ENCODE measurements at places on chromosomes 5 and 9. TPM values are rescaled to one million over a fixed set of nuclear protein-coding genes. Genes with fewer than 3 reads are reported as not detected.

- DNase-seq: no peak
- H3K27me3 ChIP-seq: peaks cover 12% of the 10 kb centered on the region
- H3K4me3 ChIP-seq: no peak overlapping the region
- H3K36me3 ChIP-seq: no peaks in the 10 kb centered on the region
These were observed 79.5 kb upstream of the FAM169A start for GRCh38 chr5:74945561-74946165.

DNA sequence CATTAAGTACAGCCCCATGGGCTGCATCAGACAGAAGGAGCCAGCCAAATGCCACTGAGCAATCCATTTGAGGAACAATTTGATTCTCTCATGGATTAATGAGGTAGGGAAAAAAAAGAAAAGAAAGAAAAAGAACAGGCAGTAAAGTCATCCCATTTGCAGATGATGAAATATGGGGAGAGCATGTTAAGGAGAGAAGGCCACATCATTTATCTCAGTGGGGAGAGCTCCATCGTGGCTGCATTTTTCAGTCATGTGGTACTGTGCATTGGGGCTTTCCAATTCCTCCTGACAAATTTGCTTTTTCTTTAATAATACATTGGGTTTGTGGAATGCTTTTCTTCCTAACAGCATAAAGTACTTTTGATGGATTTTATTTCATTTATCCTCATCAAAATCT is 375.2 kb upstream of the TLE4 start:
- peaks cover 57% of the 10 kb centered on the region for H3K27me3 ChIP-seq
- H3K27ac ChIP-seq: no peak overlapping the region
- no peaks in the 10 kb centered on the region for H3K4me1 ChIP-seq
- H3K36me3 ChIP-seq: no peaks in the 10 kb centered on the region

DNA sequence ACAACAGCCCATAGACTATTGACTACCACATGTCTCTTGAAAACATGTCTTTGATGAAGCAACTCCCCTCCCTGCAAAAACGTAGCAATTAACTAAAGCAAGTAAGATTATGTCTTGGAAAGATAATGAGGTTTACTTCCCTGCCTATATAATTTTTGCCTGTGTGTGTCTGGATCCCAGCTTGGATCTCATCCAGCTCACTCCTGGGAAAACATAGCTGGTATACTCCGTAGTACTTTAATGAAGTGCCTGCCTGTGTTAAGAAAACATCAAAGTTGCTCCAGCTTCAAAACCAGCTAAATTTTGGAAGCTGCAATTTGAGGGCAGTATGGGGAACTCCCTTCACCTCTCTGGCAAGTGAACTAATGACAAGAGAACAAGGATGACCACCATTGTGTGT is 182.6 kb upstream of the C9orf72 start:
- no peaks in the 10 kb centered on the region for H3K4me1 ChIP-seq
- no peak overlapping the region for H3K27ac ChIP-seq
- DNase-seq: no peak

DNA sequence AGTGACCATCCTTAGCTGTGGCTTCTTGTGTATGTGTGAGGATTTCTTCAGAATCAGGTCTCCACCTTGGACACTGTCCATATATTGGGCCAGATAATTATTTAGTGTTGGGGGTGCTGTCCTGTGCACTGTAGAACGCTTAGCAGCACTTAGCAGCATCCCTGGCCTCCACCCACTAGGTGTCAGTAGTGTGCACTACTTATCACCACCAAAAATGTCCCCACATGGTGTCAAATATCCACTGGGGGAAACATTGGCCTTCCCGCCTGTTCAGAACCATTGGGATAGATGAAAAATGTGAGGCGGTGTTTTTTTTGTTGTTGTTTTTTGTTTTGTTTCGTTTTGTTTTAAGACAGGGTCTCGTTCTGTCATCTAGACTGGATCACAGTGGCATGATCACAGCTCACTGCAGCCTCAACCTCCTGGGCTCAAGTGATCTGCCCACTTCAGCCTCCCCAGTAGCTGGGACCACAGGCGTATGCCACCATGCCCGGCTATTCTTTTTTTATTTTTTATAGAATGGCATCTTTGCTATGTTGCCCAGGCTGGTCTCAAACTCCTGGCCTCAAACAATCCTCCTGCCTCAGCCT is 67.7 kb downstream of the TENT4A start:
- no peaks in the 10 kb centered on the region for H3K27me3 ChIP-seq
- no peak overlapping the region for H3K27ac ChIP-seq
- no peaks in the 10 kb centered on the region for H3K36me3 ChIP-seq
- peak; percentile 54 for DNase-seq
- H3K4me1 ChIP-seq: no peaks in the 10 kb centered on the region
- no peak overlapping the region for H3K4me3 ChIP-seq

DNA sequence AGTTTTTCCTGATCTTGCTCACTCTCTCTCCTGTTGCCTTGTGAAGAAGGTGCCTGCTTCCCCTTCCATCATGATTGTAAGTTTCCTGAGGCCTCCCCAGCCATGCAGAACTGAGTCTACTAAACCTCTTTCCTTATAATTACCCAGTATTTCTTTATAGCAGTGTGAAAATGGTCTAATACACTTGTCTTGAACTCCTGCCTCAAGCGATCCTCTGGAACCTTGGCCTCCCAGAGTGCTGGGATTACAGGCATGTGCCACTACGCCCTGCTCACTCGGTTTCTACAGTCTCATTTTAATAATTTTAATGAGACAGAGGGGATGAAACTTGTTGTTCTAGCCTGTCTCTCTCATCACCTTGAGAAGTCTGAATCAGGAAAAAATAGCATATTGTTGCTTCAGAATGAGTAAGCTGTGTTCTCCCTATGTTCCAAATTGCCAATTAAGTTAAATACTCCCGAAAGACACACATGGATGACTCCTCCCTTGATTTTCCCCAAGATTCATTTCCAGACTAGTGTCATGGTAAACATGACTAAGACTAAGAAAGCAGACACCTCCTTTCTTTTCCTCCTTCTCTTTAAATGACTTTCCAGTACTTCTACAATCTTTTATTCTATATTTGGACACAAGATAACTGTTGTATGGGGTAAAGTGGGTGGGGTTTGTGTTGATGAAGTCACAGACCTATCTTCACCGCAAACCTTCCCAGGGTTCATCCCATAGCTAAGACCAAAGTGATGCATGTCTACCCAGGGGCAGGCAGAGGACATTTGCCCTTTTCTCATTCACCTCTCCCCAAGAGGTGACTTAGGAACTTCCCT is 7.8 kb upstream of the DNAJC18 start:
- H3K4me3 ChIP-seq: no peak overlapping the region
- H3K27me3 ChIP-seq: no peaks in the 10 kb centered on the region
- no peaks in the 10 kb centered on the region for H3K36me3 ChIP-seq
- peaks cover 5% of the 10 kb centered on the region for H3K4me1 ChIP-seq
- no peak overlapping the region for H3K27ac ChIP-seq
- DNase-seq: no peak

DNA sequence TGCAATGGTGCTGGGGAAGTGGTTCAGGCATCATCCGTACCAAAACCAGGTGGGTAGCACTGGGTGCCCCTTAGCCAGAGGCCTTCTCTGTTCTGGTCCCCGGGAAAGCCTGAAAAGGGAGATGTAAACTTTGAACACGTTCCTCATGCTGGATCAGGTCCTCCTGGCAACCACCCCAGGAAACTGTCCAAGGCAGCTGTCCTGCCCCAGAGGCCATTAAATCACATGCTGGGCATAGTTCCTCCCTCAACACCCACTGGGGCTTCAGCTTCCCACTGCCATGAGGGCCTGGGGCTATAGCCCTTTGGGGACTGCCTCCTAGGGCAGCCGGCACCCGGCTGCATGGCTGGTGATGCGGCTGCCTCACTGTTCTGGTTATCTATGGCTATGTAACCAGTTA is 228.9 kb upstream of the MVB12B start:
- no peaks in the 10 kb centered on the region for H3K36me3 ChIP-seq
- no peak for DNase-seq
- no peaks in the 10 kb centered on the region for H3K4me1 ChIP-seq
- no peak overlapping the region for H3K27ac ChIP-seq
- no peaks in the 10 kb centered on the region for H3K27me3 ChIP-seq

DNA sequence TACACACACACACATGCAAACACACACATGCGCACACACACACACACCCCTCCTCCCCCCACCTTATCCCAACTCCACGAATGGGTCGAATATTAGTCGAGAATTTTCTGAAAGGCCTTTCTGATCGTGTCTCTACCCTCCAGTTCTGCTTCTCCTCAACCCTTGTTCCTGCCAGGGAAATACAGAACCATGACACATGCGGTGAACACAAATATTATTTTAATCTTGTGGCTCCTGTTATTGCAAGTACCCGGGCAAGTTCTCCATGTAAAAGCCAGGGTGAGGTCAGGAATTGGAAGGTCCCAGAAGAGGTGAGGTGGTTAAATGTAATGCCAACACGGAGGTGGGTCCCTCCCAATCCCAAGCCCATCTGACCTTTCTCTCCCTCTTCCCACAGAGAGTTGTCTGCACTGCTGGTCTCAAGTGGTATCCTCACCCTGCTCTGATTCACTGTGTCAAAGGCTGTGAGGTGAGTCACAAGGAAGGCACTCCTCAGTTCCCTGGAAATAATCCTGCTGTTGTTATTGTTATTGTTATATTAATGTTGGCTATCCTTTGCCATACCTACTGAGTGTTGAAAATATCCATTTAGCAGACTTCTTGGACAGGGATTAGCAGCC is 223.7 kb downstream of the PAPPA start:
- H3K27ac ChIP-seq: peak overlapping the region; percentile 15
- H3K36me3 ChIP-seq: peaks cover 88% of the 10 kb centered on the region
- no peaks in the 10 kb centered on the region for H3K27me3 ChIP-seq

FOXD4L3 gene
- not detected for total RNA-seq

GRIA1 gene
- total RNA-seq: 1.5 TPM
